ENCODE measurements at places on chromosomes 6 and 20.
A peak's percentile ranks its signal among the peaks of the same experiment; 100 is the strongest.

DNA sequence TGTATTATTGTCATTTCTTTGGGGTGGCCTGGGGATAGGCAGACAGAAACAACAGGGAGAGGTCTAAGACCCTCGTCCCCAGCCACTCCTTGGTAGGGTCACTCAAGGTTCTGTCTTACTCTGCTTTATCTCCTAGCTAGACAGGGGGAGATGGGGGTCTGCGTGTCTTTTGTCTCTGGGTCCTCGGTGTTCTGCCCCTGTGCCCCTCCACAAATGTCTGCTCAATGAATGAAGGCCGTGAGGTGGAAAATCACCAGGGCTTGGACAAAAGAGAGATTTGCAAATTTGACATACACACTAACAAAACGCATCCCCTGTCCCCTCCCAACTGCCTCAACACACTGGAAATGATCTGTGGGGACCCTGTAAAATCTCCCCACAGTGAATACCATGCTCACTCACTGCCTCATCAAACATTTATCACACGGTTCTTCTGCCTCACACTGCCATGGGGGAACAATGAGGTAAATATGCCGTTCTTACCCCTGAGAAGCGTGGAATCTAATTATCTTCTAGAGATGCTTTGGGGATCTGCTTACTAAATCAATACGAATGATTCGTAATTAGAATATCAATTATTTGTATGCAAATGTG lies 13.2 kb upstream of the VAPB start:
- no peak for DNase-seq

GRCh38 chr6:87731818-87732661 lies 30.0 kb upstream of the AKIRIN2 start:
- DNase-seq, result peak; percentile 71

DNA sequence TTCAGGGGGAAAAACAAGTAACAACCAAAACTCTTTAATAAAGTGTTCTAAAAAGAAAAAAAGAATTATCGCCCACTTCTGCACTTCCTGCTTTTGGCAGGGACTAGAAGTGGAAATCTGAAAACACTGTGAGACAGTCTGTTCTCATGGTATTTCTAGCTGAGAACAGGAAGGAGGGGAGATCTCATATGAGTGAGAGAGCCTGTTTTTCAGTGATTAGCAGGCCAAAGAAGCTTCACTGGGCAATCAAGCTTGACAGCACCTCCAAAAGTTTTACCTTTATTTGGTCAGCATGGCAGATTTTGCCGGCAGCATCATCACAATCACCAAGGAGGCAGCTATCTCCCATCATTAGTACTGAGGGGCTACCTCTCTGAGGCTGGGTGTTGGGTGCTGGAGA lies 79.5 kb upstream of the ATXN1 start:
- DNase-seq, result no peak

DNA sequence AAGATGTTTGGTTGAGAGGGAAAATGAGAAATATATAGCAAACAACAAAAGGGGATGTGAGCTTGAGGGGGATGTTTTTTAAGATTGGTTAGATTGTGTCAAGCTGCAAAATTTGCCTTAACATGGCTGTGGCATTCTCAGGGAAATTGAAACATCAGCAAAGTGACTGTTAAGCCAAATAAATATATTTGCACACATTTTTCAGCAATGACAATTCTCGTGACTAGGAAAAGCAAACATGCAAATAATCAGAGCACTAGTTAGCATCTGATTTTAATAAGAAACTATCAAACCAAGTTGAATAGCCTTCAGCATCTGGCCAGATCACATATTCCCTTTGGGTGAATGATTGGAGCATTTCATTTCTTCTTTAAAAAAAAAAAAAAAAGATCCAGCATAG lies 262.8 kb downstream of the TBC1D7 start:
- no peak for DNase-seq

DNA sequence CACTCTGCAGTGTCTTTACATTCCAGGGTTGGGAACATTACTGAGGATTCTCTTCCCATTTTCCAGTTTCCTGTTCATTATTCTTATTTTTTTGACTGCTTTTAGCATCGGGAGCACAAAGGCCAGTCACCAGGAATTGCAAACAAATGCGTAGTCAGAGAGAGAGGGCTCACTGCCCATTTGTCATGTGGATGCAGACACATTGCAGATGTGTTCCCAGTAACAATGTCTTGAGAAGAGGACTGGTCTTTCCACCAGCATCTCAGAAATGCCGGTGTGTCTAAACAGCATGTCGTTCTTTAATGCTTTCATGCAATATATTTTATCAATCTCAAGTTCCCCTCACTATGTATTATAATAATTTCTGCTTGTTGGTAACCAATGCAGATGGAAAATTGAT lies 952 bp upstream of the TAAR6 start:
- no peak for DNase-seq
